ENCODE measurements at places on chromosomes 4 and X. TPM values are rescaled to one million over a fixed set of nuclear protein-coding genes. Genes with fewer than 3 reads are reported as not detected.

The C4orf51 gene
- total RNA-seq, result not detected

The BTC gene
- total RNA-seq, result 0.92 TPM

The SPANXN3 gene
- total RNA-seq, result not detected

The AFF1 gene
- 9.5 TPM for total RNA-seq

The GATA1 gene
- total RNA-seq, result not detected

The MXRA5 gene
- 0.13 TPM for total RNA-seq

The CT45A9 gene
- not detected for total RNA-seq

The RASL11B gene
- not detected for total RNA-seq

The STK26 gene
- total RNA-seq, result 0.75 TPM

The TMEM255A gene
- not detected for total RNA-seq

The ZAR1 gene
- 0.06 TPM for total RNA-seq

The CDKL5 gene
- total RNA-seq, result 2.8 TPM

The TRMT10A gene
- 7.5 TPM for total RNA-seq

The RTL9 gene
- total RNA-seq, result 0.06 TPM

The ARR3 gene
- total RNA-seq, result not detected

The DTHD1 gene
- not detected for total RNA-seq

The PDE6B gene
- total RNA-seq, result 0.37 TPM

The INTU gene
- 2.9 TPM for total RNA-seq

The SSX1 gene
- not detected for total RNA-seq

The COL25A1 gene
- total RNA-seq, result 0.06 TPM

The MAGEE2 gene
- not detected for total RNA-seq

The IRF2 gene
- 20.5 TPM for total RNA-seq

The SH3TC1 gene
- total RNA-seq, result 18.4 TPM

The SLC7A11 gene
- 50.8 TPM for total RNA-seq

The NDST3 gene
- total RNA-seq, result not detected

The CENPVL2 gene
- not detected for total RNA-seq

The ZCCHC18 gene
- total RNA-seq, result 0.26 TPM

The MAGEA12 gene
- not detected for total RNA-seq

The NXF2 gene
- total RNA-seq, result not detected

The TEX13C gene
- total RNA-seq, result not detected

The EIF1AX gene
- 22.1 TPM for total RNA-seq

The HS3ST1 gene
- total RNA-seq, result 2.5 TPM

The PARM1 gene
- 3.2 TPM for total RNA-seq

The STOX2 gene
- total RNA-seq, result 1.8 TPM

The KDR gene
- 18.2 TPM for total RNA-seq

The DMP1 gene
- not detected for total RNA-seq

The UTP3 gene
- 21.0 TPM for total RNA-seq
